AML-193 (cell line): ENCODE measurements at places on chromosomes 3 and 15.

DNA sequence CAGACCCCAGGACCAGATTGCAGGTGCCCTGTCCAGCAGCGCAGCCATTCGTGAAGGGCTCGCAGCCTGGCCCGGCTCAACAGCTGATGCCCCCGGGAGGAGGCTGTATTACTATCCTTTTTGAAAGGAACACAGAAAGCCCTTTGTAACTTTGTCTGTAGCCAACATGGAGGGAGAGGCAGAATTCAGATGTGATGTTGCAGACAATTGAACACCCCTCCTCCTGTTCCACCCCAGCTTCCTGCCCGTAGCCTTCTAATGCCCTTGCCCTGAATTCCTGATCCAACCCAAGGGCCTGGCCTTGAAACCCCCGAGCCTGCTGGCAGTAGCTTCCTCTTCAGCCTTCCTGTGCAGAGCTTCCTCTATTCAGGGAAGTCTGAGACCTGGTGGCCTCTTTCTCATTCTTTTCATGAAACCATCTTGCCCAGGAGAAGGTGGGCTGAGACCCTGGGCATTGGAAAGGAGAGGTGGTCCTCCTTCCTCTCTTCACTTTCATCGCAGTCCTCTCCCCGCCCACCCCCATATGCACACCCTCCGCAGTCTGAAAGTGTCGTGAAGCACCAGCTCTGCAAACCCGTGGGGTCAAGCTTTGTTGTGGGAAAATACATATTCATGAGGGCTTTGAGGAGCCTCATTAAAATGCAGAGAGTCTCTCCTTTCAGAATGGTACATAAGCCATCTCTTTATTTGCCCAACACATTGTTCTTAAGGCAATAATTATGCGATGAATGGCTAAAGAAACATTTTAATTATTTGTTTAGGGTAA is 109.2 kb downstream of the APBA2 start:
- DNase-seq: peak; percentile 16

DNA sequence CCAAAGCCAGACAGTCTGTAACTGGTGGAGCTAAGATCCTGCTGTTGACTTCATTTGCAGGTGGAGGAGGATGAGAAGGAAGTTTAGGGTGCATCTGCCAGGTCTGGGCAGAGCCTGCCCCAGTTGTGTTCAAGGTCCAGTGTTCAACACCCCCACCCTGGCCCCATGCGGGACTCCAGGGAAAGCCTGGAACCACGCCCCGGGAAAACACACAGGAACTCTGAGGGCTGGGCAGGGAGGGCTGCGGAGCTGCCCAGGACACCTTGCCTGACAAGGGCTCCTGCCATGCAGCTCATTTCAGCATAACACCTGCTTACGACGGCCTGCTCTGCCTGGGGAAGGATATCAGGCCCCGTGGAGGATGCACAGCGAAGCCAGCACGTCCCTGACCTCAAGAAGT is 286.3 kb downstream of the XXYLT1 start:
- no peak for DNase-seq

DNA sequence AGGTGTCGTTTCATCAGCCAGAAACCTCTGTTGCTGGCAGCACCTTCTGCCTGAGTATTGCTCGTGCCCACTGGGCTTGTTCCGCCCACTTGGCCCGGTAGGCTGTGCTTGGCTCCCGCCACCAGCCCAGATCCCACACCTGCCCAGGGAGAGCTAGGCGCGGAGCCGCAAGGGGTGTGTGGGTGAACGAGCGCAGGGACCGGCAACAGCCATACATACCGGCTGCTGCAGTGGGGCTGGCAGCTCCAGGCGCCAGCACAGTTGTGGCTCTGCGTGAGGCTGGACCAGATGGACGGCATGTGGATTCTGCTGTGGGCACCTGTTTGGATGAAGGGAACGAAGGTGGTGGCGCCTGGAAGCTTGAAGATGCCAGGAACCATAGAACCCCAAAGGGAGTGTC is 331.5 kb upstream of the MCTP2 start:
- DNase-seq: no peak

- peak; percentile 65 for DNase-seq
Observed at GRCh38 chr3:114155370-114155821, 23.5 kb downstream of the DRD3 start.

DNA sequence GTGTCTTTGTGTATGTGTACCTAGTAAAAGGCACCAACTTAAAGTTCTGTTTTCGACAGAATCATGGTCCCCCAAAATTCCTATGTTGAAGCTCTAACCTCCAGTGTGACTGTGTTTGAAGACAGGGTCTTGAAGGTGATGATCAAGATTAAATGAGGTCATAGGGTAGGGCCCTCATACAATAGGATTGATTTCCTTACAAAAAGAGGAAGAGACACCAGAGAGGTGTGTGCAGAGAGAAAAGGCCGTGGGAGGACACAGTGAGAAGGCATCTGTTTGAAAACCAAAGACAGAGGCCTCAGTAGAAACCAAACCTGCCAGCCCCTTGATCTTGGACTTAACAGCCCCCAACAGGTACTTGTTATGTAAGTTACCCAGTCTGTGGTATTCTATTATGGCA is 52.0 kb upstream of the CORO2B start:
- no peak for DNase-seq

DNA sequence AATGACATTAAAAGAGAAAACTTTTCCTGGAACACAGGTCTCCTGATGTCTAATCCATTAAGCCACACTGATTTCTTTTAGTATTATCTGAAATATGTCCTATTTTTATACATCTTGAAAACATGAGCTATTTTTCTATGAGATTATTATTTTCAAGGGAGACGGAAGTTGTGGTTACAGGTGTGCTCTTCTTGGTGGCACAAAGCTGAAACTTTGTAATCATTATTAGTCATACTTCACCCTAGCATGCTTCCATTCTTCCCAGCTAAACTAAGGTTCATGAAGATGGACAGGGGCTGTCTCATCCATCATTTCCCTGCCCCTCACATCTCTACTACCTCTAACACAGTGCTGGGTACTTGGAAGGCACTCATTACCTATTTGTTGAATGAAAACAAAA is 85.6 kb upstream of the POU1F1 start:
- DNase-seq: no peak

GRCh38 chr3:38008971-38009580 is 18.5 kb downstream of the VILL start:
- no peak for DNase-seq

GRCh38 chr3:39170461-39170860 is 17.1 kb upstream of the CSRNP1 start:
- no peak for DNase-seq

DNA sequence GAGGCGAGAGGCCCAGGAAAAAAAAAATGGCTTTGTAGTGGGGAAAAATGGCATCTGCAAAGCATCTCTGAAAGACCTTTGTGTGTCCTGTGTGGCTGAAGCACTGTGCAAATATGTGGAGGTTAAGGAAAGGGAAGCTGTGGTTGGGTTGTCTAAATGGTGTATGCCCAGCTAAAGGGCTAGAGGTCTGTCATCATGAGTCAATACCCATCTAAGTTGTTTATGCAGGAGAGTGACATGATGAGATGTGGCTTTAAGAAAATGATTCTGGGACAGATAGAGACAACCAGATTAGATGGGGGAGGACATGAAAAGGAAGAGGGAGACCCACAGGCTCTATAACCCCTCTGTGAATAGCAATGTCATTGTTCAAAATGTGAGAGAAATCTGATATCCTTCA is 280.7 kb downstream of the MFSD1 start:
- no peak for DNase-seq

DNA sequence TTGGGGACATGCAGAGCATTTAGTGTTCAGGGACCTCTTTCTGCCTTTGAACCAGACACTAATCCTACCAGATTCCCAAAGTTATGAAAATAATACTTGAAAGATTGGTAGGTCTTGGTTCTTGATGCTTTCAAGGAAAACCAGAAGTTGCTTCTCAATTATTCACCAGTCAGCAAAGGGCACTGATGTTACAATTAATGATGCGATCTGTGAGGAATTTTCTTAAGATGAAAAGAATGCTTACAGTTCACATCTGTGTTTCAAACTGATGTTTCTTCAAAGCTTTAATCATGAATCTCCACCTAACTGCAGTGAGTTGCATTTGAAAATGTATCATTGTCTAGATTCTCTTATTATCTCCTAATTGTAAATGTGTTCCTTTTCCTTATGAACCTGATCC is 161.0 kb downstream of the NAALADL2 start:
- no peak for DNase-seq

- DNase-seq: no peak
Observed at GRCh38 chr15:33314069-33314468, 3.3 kb downstream of the RYR3 start.

GRCh38 chr15:55770261-55770660 is 27.3 kb upstream of the PRTG start:
- DNase-seq: no peak

- no peak for DNase-seq
Observed at GRCh38 chr15:22880068-22880980, 41.9 kb downstream of the NIPA2 start.

GRCh38 chr3:67382536-67382935 is 271.9 kb downstream of the SUCLG2 start:
- no peak for DNase-seq

DNA sequence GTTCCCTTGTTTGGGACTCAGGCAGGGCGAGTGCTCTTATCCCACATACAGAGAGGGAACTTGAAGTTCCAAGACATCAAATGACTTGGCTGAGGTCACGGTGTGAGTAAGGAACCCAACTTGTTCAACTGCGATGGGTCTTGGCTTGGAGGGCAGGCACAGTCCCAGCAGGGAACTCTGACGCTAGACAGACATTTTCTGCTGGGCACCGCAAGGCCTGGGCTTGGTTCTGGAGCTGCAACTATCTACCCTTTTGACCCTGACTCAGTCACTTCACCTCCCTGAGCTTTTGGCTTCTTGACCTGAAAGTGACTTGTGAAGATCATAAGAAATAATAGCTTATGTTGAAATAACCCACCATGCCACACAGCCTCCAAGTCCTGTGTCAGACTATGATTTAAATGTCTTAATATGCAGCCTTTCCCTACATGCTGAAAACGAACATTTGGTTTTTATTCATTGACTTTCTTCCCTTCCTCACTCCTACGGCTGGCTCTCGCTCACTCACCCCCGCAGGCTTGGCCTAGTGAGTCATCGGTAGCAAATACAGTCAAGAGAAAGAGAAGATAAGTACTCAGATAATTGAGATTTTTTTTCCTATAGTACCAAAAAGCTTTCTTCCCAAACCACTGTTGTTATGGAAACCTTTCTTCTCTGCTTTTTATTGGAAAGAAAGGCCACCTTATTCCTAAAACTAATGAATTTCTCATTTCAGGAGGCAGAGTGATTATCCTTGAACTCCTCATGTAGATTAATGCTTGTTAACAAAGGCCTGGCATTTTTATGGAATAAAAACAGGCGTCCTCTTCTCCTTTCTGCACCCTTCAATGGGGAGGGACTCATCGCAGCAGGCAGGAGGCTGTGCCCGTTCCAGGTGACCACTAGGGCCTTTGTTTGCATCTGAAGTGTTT is 178.4 kb downstream of the ATP10A start:
- DNase-seq: no peak

- no peak for DNase-seq
Observed at GRCh38 chr3:149215515-149215914, 6.1 kb downstream of the CP start.

DNA sequence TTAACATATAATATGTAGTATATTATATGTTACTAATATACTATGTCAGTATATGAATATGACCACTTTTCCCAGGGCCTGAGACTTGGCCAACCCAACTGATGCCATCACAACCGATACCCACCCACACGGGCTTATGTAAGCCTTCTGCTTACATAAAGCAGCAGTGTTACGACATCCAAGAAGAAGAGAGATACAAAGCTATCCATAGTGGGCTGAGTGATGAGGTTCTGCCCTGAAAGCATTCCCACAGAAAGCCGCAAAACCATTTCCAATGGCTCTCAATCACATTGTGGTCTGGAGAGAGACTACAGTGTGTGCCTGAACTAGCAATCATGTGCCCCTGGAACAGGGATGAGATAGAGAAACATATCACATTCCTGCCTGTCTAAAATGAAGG is 177.9 kb downstream of the PLOD2 start:
- no peak for DNase-seq

GRCh38 chr3:53593611-53594010 is 99.2 kb downstream of the CACNA1D start:
- DNase-seq: no peak

- DNase-seq: no peak
Observed at GRCh38 chr15:74191798-74192197, 10.8 kb downstream of the STRA6 start.
